ENCODE measurements at places on chromosomes 3 and 15.
A peak's percentile ranks its signal among the peaks of the same experiment; 100 is the strongest.

DNA sequence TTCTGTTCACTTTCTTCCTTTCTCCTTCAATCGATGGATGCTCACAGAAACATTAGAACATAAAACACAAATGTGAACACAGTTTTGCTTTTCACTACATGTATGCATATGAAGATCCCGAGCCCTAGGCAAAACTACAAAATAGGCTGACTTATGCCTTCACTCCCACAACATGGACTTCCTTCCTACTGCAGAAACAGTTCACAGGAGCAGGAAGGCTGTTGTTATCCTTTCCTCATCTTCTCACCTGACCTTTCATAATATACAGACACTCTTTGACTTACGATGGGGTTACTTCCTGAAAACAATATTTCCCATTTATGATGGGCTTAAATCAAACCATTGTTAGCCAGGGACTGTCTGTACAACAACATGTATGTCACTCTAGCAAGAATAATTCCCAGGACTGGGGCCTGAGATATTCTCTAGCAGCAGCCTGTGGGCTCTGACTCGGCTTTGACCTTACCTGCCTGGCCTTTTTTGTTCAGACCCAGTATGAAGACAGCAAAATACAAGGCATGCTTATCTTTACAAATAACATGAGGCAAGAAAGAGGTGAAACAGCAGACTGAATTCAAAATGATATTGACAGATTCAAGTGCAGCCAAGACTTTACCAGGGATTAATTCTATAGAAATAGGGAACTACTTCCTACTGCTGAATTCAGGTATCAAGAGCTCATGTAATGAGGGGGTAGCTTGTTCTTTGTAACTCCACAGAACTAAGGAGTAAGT is 51.8 kb upstream of the PLXND1 start:
- no peak for DNase-seq

GRCh38 chr15:97623091-97623661 is 337.3 kb upstream of the ARRDC4 start:
- DNase-seq = no peak

GRCh38 chr3:42961633-42962032 is 17.5 kb upstream of the GASK1A start:
- DNase-seq = peak; percentile 83

DNA sequence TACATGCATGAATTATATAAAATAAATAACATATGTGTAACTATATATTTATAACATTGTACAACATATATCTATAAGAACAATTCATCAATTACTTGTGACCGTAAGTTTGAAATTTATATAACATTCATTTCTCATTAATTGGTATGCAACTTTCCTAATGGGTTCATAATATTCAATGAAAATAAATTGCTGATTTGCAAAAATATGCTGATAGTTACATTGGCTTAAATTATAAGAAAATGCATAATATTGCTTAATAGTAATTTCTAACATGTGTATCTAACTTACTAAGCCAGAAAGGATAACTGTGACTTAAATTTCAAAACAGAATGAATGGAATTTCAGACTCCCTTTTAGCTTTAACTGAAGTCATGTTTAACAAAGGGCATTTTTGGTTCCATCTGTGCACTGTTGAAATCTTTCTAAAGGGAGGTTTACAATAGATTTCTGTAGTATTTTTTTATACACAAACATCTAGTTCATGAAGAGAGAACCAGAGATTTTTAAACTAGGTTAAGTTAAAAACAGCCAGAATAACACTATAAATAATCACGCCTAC is 310.9 kb downstream of the TBC1D5 start:
- DNase-seq = no peak

DNA sequence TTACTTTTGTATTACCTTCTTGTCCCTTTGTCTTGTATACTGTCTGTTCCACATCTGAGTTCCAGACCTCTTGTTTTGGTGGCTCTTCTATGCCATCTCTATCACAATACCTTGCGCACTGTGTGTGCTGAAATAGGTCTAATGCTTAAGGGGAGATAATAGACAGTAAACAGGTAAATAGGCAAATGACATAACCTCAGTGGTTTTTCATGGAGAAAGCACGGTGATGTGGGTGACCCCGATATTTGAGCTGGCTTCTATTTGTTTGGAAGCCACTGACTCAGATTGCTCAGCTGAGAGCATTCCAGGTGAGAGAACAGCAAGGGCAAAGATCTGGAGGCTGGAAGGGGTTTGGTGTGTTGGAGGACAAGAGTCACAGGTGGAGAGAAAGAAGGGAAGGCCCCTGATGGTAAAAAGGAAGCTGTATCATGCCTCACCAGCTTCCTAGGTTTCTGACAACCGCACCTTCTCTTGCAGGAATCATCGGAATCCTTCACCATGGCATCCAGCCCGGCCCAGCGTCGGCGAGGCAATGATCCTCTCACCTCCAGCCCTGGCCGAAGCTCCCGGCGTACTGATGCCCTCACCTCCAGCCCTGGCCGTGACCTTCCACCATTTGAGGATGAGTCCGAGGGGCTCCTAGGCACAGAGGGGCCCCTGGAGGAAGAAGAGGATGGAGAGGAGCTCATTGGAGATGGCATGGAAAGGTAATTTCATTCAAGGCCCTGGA is 795 bp downstream of the MCM2 start:
- no peak for DNase-seq

GRCh38 chr15:26421065-26421464 is 351.8 kb downstream of the GABRB3 start:
- DNase-seq = no peak

GRCh38 chr3:69442771-69443311 is 57.0 kb upstream of the FRMD4B start:
- no peak for DNase-seq

DNA sequence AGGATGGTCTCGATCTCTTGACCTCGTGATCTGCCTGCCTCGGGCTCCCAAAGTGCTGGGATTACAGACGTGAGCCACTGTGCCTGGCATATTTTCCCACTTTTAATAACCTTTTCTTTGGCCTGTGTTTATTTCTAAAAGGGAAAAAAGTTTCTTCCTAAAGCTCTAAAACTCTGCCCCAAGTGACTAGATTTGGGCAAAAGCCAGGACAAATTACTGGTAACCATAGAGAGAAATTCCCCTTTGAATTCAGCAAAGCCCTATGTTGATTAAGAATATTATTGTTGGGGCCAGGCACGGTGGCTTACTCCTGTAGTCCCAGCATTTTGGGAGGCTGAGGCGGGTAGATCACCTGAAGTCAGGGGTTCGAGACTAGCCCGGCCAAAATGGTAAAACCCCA is 11.5 kb upstream of the TRPM7 start:
- no peak for DNase-seq

- peak; percentile 60 for DNase-seq
Measured at GRCh38 chr3:126083511-126083912, 412 bp downstream of the SLC41A3 start.

GRCh38 chr3:12300137-12300536 is 11.3 kb downstream of the PPARG start:
- no peak for DNase-seq

DNA sequence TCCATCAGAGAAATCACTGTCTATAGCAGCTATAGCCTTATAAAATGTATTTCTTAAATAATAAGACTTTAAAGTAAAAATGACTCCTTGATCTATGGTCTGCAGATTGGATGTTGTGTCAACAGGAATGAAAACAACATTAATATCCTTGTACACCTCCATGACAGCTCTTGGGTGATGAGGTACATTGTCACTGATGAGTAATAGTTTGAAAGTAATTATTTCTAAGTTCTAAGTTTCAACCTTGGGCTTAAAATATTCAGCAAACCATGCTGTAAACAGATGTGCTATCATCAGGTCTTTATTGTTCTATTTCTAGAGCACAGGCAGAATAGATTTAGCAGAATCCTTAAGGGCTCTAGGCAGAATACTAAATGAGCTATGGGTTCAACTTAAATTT is 568.2 kb upstream of the BCHE start:
- DNase-seq = no peak

DNA sequence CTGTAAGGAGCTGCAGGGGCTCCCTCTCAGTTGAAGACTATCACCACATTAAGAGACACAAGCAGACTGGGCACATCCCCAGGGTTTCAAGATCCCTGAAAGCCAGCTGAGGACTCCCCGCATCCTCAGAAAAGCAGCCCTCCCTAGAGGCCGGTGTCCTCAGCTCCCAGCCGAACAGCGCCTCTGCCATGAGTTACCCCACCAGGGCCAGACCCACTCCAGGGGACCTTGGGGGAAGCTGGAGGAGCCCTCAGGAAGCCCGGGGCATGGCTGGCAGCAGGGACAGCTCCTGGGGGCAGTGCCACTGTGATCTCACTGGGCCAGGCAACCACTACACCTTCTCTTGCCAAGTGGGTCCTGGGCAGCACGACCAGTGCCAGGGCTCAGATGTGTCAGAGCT is 8.1 kb downstream of the KLF15 start:
- no peak for DNase-seq

GRCh38 chr3:5022966-5023776 is 43.9 kb downstream of the BHLHE40 start:
- peak; percentile 42 for DNase-seq

GRCh38 chr3:31664031-31664430 is 131.3 kb downstream of the STT3B start:
- no peak for DNase-seq

DNA sequence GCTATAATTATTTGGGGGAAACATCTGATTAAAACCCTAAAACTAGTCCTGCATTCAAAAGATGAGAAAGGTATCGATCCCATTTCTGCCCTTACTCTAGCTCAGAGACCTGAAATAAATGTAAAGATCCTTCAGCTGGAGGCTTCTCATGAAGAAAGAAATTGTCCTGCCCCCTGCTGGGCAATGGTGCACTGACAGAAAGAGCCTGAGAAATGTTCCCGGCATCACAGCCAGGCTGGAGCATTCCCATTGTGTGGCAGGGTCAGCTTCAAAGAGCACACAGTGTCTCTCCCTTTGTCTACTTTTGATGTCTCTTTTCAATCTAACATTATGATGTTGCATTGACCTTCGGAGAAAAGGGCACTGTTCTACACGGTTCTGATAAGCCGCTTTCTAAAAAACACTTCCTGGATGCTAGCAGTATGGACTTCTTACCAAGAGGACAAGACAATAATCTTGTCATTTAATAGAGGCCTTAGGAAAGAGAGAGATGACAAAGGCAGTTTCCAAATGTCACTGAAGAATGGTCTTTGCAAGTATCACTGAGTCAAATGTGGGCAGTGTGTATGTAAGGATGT is 287.5 kb downstream of the MAGI1 start:
- peak; percentile 46 for DNase-seq

GRCh38 chr15:68792901-68793766 is 27.6 kb downstream of the ANP32A start:
- peak; percentile 75 for DNase-seq

DNA sequence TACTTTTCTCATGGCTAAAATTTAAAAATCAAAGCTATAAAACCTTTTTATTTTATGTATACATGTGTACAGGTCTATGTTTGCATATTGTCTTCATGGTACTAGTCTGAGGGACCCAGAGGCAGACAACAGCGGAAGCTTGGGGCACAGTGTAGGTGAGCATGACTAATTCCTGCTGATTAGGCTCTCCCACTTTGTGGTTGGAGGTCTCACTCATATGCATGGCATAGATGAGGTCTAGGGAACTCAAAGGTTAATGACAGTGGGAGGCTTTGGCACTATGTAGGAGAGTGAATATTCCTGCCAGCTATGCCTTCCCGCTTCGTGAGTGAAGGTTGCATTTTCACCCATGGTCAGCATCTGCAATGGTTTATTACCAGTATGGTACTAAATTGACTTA is 47.5 kb upstream of the AADACL2 start:
- DNase-seq = no peak

DNA sequence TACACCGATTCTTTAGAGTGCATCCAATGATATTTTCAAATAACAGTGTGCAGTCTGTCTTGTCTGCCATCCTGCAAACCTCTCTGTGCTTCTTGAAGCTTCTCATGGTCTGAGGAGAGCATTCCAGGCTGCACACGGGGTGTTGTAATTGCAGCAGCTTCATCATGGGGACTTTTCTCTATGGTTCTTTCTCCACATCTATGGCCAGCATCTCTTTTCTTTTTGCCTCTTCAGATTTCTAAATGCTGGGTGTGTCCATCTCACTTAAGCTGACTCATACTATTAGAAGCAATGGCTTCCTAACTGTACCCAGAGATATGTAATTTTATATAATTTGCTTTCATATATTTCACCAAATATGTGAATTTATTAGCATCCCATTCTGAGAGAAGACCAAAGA is 63.8 kb upstream of the EPHB3 start:
- no peak for DNase-seq

- no peak for DNase-seq
Measured at GRCh38 chr3:61452535-61453090, 108.8 kb upstream of the PTPRG start.

DNA sequence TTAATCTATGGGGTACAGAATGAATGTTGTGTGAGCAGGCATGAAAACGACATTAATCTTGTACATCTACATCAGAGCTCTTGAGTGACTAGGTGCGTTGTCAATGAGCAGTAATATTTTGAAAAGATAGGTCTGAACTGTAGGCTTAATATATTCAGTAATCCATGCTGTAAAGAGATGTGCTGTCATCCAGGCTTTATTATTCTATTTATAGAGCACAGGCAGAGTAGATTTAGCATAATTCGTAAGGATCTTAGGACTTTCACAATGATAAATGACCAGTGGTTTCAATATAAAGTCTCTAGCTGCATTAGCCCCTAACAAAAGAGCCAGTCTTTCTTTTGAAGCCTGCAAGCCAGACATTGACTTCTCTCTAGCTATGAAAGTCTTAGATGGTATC is 43.0 kb downstream of the NLGN1 start:
- no peak for DNase-seq

DNA sequence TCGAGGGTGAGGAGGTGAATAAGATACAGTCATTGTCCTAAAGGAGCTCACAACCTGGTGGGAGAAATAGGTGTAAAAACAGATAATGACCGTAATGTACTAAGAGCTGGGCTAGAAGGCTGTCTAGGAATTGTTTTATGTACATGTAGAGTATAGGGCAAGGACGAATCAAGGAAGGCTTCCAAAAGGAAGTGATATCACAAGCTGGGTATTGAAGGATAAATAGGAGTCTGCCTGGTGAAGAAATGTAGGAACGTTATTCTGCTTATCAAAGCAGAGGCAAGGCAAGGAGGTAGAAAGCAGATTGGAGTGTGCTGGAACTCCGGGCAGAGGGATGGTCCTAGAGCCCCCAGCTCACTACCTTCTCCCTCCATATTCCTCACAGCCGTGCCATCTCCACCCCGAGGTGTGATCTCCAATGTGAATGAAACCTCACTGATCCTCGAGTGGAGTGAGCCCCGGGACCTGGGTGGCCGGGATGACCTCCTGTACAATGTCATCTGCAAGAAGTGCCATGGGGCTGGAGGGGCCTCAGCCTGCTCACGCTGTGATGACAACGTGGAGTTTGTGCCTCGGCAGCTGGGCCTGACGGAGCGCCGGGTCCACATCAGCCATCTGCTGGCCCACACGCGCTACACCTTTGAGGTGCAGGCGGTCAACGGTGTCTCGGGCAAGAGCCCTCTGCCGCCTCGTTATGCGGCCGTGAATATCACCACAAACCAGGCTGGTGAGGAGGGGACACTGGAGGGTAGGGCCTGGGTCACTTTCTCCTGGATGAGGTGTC is 15.1 kb downstream of the EPHB3 start:
- DNase-seq = no peak

GRCh38 chr3:72113564-72113963 is 328.6 kb upstream of the PROK2 start:
- no peak for DNase-seq
